ENCODE measurements at places on chromosomes 1 and 21.

- no peak for DNase-seq
Measured at GRCh38 chr21:34625030-34625593, 10.2 kb upstream of the RCAN1 start.

DNA sequence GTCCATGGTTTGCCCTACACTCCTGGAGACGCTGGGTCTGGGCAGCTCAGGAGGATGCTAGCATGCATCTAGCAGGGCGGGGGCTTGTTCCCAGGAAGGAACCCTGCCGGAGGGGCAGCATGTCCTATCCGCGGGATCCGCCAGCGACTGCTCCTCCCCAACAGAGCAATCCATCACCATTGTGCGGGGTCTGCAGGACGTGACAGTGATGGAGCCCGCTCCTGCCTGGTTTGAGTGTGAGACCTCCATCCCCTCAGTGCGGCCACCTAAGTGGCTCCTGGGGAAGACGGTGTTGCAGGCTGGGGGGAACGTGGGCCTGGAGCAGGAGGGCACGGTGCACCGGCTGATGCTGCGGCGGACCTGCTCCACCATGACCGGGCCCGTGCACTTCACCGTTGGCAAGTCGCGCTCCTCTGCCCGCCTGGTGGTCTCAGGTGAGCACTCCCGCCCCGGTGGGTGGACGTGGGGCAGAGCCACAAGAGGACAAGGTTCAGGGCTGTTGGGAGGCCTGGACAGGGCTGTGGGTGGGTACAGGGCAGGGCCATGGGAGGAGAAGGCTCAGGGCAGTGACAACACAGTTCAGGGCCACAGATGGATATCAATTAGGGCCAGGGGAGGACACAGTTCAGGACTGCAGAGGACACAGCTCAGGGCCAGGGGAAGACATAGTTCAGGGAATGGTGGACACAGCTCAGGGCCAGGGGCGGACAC is 71.3 kb downstream of the OBSCN start:
- DNase-seq = no peak

DNA sequence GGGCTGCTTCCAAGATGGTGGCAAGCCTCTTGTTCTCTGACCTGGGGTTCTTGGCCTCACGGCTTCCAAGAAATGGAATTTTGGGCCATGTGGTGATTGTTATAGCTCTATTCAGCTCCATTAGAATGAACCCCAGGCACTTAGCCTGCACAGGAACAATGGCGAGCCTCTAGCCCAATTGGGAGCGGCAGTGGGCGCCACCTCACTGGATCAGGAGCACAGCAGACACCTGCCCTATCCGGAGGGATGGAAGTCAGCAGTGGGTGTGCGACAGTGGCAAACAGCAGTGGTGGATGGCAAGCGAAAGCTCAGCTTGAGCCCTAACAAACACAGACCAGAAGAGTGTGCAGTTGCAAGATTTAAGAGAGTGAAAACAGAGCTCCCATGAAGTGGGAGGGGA is 230.9 kb downstream of the GPR52 start:
- DNase-seq = no peak

GRCh38 chr21:31659286-31659535 is 282 bp upstream of the SOD1 start:
- DNase-seq = no peak

DNA sequence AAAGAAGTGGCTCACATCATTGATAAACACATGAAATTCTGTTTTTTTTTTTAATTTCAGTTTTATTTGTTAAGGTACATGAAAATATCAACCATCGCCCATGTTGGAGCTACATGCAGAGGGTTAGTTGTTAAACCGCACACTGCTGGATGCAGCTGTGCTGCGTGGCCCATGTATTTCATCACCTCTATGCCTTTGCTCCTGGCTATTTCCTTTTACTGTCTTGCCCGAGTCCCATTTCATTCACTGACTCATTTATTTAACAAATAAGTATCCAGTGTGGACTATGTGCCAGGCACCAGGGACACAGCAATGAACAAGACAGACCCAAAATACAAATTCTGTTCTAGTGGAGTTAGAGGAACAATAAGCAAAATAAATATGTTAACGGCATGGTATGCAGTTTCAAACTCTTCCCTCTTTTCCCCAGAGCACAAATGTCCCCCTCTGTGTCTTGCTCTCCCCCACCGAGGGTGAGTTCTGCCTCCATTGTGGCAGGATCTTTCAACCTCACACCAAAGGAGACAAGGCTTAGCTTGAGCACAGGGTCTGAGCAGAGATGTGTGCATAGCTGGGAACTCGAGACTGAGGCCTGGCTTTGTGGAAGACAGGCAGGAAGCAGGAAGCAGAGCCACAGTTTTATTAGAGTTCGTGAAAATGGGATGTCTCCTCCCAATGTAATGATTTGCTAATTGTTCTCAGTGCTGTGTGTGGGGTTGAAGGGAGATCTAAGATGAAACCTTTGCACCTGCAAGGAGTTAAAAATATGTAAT is 44.6 kb downstream of the MAN1C1 start:
- DNase-seq = no peak

DNA sequence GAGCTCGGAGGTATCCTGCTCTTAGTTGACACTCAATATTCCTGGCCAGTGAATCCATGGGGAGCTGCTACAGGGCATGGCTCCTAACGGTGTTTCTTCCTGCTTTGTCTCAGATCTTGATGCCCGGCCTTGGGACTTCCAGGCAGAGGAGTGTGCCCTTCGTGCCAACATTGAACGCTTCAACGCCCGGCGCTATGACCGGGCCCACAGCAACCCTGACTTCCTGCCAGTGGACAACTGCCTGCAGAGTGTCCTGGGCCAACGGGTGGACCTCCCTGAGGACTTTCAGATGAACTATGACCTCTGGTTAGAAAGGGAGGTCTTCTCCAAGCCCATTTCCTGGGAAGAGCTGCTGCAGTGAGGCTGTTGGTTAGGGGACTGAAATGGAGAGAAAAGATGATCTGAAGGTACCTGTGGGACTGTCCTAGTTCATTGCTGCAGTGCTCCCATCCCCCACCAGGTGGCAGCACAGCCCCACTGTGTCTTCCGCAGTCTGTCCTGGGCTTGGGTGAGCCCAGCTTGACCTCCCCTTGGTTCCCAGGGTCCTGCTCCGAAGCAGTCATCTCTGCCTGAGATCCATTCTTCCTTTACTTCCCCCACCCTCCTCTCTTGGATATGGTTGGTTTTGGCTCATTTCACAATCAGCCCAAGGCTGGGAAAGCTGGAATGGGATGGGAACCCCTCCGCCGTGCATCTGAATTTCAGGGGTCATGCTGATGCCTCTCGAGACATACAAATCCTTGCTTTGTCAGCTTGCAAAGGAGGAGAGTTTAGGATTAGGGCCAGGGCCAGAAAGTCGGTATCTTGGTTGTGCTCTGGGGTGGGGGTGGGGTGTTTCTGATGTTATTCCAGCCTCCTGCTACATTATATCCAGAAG is 16.7 kb downstream of the ALX3 start:
- DNase-seq = no peak

GRCh38 chr1:84772428-84772943 is 82.2 kb upstream of the SSX2IP start:
- DNase-seq = peak; percentile 58

DNA sequence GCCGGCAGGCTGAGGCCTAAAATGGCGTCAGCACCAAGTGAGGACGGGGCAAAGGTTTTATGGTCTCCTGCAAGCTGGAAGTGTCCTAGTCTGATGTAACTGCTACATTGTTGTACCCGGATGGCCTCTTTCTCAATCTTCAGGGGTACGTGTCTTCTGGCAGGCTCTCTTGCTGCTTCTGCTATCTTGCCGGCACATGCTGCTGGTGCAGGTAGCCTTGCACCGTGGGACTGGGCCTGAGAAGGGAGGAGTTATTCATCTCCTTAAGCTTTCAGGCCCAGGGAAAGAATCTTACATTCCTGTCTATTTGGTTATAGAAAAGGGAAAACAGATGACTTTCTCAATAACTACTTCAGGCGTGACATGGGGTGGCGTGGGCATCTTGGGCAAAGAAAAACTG is 72.2 kb downstream of the ZNF678 start:
- DNase-seq = no peak

GRCh38 chr1:58584082-58584895 is 7.2 kb upstream of the TACSTD2 start:
- peak; percentile 91 for DNase-seq

DNA sequence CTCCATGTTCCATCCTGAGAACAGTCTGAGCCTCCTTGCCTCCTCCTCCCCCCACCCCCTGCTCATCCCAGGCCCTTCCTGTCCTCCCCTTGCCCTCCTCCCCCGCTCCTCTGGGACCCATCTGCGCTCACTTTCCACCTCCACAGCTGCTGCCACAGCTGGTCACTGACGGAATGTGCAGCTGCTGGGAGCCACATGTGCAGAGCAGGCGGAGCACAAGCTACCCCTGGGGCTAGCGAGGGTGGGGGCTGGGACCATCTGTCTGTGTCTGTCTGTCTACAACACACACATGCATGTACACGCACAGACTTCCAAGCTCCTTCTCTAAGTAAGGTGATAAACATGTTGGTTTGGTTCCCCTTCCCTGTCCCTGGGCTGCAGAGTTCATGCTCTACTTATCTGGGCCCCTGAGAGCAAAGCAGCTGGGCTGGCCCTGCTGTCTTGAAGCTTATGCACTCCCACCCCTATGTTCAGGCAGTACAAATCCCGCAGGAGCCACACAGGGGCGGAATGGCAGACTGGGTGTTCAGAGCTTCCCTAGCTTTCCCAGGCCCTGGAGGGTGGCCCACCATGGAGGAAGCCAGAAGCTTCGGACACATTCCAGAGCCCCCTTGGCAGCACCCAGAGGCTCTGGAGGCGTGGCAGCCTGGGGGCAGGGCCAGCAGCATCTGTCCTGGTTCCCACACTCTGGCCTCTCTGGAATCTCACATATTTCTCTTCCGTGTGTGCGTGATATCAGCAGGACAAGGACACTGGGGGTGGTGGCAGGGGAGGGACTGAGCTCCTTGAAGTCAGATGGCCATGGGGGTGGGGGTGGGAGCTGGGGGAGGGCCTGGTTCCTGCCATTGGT is 7.0 kb upstream of the HEYL start:
- peak; percentile 40 for DNase-seq

GRCh38 chr1:208336137-208336518 is 91.9 kb upstream of the PLXNA2 start:
- no peak for DNase-seq

- DNase-seq = no peak
Measured at GRCh38 chr1:154880671-154881070, 10.6 kb upstream of the KCNN3 start.

GRCh38 chr1:235417086-235417697 is 50.0 kb downstream of the TBCE start:
- peak; percentile 67 for DNase-seq

DNA sequence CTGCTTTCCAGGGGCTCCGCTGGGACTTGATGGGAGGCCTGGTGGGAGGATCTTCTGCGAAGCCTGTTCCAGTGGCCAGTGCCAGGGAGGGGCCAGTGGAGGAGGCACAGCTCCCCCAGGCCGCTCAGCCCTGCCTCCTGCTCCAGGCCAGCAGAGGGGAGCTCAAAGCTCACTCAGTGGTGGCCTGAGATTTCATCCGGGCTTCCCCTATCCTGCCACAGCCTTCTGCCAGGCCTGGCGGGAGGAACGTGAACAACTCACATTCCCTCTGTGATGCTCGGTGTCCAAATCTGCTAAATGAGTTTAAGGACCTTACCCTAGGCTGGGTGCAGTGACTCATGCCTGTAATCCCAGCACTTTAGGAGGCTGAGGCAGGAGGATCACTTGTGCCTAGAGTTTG is 3.3 kb downstream of the CLCNKB start:
- no peak for DNase-seq

GRCh38 chr1:14055442-14056223 is 355.6 kb downstream of the PRDM2 start:
- no peak for DNase-seq

DNA sequence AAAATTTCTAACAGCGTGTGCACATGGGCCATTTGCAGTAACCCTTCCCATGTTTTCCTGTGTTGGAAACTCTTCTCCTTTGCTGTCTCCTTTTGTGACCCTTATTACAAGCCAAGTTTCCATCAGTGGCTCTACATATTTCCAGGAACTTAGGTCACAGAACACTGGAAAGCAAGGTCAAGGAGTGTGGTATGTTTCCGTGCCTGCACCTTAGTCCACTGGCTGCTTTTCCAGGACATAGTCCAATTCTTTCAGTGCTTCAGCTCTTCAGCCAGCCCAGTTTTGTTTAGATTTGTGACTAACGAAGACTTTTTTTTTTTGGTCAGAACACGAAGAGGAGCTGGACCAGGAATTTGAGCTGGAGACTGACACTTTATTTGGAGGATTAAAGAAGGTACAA is 33.8 kb downstream of the HHAT start:
- no peak for DNase-seq

DNA sequence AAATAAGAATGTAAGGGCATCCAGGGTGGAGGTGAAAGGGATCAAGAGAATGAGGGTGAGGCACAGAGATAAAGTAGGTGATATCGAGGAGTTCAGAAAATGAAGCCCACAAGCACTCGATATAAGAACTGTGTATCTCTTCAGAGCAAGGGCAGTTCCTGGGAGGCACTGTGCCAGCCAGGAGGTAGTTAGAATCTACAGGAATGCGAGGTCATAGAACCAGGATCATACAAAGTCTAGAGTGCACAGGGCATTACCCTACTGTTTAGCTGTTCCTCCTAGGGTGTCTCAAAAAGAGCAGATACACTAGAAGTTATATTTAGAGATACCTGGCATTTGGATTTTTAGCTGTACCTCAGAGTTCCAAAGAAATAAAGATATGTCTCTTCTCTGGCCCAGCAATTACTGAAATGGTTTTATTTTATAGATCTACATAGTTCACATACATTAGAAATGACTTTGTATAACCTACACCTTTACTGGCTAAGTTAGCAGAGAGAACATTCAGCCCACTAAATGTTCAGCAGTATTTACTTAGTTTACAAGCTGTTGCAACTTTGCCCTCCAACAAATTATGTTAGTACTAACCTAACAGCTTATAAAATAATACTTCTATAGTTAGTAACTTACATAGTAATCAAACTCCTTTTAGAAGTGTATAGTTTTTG is 1.6 kb downstream of the OVAAL start:
- no peak for DNase-seq

- no peak for DNase-seq
Measured at GRCh38 chr1:169902751-169903150, 9.1 kb upstream of the SCYL3 start.

GRCh38 chr1:188249811-188250210 is 1421.1 kb downstream of the PLA2G4A start:
- no peak for DNase-seq

GRCh38 chr1:28950449-28950848 is 36.1 kb downstream of the EPB41 start:
- DNase-seq = no peak

DNA sequence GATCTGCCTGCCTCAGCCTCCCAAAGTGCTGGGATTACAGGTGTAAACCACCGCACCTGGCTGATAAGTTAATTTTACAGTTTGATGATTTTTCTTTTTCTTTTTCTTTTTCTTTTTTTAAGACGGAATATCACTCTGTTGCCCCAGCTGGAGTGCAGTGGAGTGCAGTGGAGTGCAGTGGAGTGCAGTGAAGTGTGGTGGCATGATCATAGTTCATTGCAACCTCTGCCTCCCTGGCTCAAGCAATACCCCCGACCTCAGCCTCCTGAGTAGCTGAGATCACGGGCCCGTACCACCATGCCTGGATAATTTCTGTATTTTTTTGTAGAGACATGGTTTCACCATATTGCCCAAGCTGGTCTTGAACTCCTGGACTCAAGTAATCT is 84.4 kb upstream of the CXADR start:
- no peak for DNase-seq

All from GM04504 (cell line).